ENCODE measurements at places on chromosomes 3 and 15.

GRCh38 chr3:140842984-140843649 lies 98.5 kb upstream of the SLC25A36 start:
- no peak for DNase-seq

DNA sequence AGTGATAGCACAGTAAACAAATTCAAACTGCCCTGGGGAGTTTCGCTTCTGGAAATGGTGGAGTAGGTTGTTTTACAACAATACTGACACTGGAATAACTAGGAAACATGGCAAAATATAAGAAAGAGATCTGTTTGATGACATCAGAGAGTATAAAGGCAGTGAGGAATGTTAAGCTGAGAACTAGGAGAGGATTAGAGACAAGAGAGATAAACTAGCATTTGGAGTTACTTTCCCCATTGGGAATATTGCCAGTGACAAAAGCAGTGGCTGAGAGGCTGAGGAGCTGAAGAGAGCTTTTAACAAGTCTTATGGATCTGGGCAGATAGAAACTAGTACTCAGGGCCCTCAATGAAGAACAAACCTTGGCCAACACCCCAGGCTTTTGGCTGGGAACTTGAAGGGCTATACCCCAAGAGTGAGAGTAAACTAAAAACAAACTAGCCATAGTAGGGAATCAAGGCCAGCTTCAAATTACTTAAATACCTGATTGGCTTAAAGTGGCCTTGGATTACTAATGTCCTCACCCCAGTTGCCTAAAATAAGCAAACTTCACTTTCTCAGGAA lies 280.4 kb downstream of the KLF13 start:
- no peak for DNase-seq

DNA sequence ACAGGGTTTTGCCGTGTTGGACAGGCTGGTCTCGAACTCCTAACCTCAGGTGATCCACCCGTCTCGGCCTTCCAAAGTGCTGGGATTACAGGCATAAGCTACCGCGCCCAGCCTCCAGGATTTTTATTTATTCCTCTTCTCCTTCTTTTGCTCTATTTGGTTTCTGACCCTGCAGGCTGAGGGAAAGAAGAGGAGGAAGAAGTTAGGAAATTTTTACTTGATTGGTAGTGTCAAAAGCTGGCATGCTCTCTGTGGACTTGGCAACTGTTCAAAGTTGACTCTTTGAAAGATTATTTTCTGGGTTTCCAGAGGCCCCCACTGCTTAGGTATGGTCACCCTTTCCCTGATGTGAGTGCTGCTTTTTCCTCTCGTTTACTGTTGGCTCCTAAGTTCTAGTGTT lies 372.2 kb downstream of the DIPK2A start:
- no peak for DNase-seq

- DNase-seq = no peak
Observed at GRCh38 chr3:101011136-101011535, 17.9 kb upstream of the ABI3BP start.

DNA sequence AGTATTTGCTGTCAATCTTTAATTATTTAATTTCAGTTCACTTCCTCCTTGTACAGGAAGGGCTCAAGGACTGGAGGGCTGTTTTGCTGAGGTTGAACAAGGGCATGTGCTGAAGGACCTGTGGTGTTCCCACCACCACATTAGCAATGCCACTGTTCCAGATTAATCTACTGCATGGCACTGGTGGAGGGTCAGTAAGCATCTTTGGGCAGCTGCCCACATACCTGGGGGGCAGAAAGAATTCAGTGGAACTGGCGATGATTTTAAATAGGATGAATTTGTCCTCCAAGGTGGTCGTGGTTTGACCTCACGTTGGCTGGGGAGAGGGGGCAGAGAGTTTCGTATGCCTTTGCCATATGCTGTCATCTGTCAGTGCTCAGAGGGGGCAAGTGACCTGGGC lies 244.8 kb downstream of the TLE3 start:
- DNase-seq = no peak

DNA sequence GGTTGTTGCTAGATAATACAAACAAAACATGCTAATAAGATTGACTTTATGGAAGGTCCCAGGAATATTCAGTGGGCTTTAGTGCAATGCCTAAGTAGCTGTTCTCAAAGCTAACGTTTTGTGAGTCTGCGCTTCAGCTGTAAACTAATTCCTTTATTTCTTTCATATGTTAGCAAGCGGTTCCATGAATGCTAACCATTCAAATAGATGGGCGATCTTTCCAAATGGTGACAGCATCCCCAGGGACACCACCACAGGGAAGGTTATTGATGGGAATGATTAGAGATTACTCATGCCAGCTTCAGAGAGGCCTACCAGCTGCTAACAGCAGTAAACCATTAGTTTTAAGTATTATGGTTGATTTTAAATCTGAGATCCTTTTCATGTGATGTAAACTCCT lies 405.7 kb upstream of the MCTP2 start:
- DNase-seq = no peak

DNA sequence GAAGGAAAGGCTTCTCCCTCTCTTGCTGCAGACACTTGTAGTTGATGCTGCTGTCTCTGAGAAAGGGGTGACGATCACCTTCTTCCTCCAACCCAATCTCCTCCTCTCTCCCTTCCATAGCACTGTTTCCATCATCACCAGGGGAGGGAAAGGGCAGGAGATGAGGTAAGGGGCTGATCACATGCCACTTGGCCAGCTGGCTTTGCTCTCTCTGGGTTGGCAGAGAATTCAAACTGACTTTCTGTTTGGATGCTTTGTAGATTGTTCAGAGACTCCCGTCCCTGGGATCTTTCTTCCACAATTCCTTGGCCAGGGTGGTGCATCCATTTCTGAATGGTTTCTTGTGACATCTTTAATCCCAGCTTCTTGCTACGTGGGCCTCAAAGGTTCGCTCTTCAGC lies 43.2 kb upstream of the ZNF148 start:
- DNase-seq = no peak

- DNase-seq = no peak
Observed at GRCh38 chr3:190362258-190362657, 25.7 kb upstream of the CLDN16 start.

DNA sequence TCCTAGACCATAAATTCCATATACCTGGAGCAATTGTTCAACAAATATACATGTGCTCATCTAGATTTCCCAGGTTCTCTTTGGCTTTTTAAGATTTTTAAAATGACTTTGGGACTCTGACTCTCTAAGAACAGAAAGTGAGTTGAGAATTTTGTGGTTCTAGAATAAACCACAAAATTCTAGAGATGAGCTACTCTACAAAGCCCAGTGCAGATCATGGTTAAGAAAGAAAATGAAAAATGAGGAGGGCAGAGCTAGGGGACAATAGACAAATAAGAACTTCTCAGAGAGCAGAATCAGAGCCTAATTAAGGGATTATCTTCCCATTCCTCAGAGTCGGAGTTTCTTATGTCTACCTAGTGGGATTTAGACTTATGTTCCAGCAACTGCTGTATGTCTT lies 694.7 kb downstream of the ZNF385D start:
- no peak for DNase-seq

GRCh38 chr3:9730657-9731205 lies 804 bp upstream of the BRPF1 start:
- DNase-seq = no peak

DNA sequence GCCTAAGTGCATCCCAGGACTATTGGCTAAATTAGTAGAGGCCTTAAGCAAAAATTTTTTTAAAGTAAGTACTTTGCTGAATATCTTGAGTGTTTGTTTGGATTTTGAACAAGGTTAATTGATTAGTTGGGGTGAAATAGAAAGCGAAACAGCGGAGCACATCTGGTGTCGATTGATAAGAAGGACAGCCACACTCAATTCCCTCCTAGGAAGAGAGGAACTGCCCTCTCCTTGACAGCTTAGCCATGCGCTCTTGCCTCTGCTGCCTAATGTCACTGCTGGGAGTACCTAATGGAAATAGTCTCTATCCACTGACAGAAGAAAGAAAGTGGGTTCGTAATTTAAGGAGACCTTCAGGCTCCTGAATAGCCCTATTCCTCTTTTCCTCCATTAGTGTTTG lies 943.6 kb downstream of the DIPK2A start:
- DNase-seq = no peak

DNA sequence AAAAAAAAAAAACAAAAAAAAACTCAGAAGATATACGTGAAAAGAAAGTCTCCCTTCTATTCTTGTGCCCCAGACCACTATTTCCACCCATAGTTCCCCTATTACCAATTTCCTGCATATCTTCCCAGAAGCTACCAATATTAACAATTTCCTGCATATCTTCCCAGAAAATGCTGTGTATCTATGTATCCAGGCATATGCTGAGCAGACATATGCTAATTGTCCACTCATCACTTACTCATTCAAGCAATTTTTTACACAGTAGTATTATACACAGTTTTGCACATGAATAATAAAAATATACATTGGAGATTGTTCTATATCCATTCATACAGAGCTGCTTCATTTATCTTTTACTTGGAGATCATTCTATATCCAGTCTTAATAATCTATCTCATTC lies 12.6 kb upstream of the SLMAP start:
- no peak for DNase-seq

DNA sequence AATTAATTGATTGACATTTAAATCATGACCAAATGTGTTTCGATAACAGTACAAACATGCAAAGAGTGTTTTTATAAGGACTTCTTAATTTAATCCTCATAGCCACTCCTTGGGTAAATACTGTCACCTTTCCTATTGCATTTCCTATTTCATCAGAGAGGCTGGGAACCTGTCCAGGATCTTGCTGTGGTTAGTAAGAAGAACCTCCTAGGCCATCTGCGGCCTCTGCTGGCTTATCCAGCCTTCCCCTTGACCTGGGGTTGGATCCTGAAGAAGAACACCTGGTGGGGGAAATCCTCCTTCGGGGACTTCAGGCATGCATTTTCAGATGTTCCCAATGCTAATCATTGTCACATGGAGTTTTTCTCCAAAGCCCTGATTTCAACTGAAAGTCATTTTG lies 25.5 kb downstream of the GLDN start:
- DNase-seq = no peak

GRCh38 chr3:170759511-170760173 lies 110.4 kb downstream of the RPL22L1 start:
- no peak for DNase-seq

DNA sequence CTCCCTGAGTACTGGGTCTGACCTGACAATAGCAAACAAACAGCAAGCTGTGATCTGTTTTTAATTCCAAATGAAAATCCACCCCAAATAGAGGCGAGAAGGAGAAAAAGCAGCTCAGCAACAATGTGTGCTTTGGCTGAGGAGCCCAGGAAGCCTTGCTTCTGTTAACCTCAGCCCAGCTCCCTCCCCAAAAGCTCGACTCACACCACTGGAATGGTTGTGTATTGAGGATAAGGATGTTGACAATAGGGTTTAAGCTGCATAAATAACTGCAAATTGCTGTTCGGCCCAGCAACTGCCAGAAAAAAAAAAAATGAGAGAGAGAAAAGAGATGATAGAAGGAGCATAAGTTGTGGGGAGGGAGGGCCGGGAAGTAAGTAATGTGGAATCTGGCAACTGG lies 104.0 kb upstream of the TBC1D5 start:
- no peak for DNase-seq

DNA sequence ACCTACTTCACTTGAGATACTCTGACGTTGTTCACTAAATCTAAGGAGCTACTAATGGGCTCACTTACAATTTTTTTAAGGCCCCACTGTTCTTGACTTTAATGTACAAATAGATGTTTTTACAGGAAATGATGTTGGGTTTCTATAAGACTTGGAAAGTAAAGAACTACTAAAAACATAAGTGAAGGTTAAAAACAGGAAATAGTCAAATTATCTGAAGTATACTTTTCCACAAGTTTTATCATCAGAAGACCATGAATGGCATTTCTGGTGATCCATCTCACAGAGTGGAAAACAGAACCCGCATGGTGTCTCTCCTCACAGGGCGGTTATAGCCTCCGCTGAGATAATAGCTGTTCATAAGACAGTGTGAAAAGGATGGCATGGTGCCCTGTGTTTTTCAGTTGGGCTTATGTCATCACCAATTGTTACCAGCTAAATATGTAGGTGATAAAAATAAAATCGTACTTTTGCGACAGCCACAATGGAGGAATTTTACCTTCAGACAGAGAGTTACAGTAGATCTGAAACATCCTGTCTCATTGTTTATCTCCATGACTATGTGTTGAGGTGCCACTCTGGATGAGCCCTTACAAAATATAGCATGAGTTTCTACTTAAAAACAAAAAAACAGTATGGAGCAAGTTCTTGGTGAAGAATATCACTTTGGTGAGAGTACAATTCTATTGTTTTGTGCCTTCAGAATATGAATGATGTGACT lies 462.4 kb downstream of the RAP2B start:
- peak; percentile 28 for DNase-seq

Data from Jurkat, Clone E6-1 (cell line).